ENCODE measurements at places on chromosomes 4 and X.
A peak's percentile ranks its signal among the peaks of the same experiment; 100 is the strongest.

DNA sequence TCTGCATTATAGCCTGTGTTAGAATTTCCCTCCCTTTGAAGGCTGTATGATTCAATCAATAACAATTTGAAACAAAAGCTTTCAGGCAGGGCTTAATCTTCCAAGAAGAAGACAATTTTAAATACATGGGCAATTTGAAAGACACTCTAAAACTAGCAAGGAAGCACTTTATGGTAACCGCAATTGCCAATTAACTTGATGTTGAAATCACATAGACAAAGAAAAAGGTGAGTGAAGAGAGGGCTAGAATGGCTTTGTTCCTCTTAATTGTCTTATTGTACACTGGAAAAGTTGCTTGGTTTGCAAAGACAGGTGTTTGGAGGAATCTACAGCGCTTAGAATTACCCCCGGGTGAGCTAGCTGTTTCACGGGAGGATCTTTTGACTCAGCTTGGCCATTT, 74.4 kb upstream of the PRKX start:
- DNase-seq, result no peak

DNA sequence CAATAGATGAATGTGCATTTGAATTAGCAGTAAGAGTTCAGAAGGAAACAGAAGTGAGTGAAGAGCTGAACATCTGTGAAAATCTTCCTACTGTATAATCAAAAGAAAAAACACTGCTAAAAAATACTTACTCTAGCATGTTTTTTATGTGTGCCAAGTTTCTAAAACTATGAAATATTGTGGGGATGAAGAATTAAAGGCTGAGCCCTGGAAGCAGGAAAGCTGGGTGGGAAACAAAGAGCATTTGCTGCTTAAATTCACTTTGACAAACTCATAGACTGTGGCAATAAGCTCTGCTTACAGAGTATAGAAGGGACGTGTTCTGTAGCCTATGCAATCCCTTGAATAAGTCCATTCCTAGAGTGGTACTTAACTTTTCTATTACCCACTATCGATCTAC, 261.7 kb downstream of the ANKRD50 start:
- DNase-seq, result no peak

DNA sequence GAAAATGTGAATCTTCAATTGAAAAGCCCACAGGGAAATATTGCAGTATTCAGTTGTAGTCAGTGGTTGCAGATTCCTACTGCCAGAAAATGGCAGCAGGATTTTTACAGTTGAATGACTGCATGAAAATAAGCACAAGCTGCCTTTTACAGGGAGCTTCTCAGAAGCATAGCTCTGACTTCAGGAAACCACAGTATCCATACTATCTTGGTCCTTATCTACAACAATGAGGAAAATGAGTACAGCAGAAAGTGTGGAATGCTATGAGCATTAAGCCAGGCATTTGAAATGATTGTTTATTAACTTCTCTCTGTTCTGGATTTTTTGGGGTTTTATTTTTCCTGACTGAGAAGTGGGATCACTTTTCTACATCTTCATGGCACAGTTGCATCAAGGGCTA, 34.6 kb upstream of the PRRG1 start:
- no peak for DNase-seq

DNA sequence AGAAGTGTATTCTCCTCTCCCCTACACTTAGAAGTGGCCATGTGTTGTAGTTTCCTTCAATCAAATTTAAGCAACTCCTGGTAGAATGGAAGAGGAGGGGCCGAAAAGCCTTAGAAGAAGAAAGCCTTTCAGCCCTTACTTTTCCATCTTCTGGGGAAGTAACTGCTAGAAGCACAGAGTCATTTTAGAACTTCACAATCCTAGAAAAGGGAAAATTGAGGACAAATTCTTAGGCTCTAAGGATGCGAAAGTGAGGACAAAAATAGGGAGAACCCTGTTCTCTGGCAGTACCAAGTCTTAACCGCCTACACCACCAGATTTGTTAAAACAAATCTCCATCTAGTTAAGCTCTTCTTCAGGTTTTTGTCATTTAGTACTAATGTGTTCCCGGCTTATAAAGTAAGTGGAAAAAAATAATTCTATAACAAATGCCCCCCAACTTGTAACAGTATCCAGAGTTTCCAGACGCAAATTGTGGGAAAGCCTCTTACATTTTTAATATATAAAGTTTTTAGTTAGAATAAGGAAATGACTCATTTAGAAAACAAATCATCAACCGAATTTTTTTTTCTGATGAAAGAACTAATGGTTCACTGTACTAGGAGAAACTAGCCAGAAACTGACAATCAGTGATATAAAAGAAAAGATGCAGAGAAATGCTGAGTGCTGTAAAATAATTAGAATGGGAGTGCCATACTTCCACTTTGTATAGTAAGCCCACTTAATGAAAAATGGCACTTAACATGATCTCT, 76.0 kb downstream of the ARAP2 start:
- no peak for DNase-seq

DNA sequence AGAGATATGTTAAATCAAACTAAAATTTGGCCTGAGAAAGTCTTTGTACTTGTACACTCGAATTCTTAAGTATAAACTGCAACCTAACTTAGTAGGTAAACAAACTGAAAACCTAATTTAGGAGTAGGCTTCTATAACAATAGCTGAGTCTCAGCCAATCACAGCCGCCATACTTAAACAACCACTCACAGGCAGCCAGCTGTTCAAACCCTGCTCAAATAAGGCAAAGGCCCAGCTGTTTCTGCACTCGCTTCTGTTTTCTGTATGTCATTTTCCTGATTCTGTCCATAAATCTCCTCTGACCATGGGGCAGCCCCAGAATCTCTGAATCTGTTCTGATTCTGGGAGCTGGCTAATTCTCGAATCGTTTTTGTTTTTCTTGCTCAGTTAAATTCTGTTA, 7.8 kb upstream of the PLS3 start:
- DNase-seq, result no peak

DNA sequence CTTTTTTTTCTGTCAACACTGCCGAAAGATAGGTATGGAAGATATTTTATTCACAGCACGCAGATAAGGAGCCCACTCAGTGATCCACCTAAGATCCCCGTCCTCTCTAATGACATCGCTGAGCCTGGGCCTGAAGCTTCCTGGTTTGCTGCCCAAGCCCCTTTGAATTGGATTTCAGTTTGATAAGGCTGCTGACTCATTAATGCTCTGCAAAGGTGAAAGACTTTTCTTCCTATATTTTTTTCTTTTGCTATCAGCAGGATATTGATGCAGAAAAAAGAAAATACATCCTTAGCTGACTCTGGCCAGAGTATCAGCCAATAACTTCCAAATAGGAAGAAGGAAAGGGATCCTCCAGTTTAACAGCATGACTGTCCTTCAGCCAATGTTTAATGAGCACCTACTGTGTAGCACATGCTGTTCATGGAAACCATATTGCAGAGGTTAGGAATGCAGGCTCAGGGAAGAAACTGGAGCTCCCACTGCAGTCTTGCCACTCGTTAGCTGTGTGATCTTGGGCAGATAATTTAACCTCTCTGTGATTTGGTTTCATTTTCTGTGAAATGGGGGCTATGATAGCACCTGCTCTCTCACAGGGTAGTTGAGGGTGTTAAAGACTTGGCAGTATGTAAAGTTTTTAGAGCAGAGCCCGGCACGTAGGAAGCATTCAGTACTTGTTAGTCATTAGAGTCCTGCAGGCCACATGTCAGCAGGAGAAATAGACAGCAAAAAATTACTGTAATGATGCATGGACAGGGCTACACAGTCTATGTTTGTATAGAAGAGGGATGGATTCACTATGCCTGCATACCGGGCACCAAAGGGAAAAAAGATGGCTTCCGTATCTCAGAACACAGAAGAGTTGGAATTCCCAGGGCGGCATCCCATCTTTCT, 39.3 kb downstream of the EVC start:
- DNase-seq, result no peak

DNA sequence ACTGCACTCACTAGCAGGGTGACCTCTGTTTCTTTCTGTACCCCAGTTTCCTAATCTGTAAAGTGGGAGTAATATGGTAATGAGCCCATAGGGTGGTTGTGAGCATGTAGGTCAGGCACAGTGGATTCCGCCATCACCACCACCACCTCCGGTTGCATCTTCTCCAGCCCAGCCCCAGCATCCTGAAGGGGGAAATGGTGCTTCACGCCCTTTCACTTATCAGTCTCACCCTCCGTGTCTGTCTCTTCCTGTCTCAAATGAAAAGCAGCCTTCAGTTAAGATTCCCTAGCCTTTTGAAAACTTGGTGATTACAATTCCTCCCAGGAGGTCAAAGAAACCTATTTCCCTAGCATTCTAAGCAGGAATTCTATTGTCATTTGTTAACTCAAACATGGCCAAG, 16.9 kb upstream of the XPNPEP2 start:
- DNase-seq, result no peak

DNA sequence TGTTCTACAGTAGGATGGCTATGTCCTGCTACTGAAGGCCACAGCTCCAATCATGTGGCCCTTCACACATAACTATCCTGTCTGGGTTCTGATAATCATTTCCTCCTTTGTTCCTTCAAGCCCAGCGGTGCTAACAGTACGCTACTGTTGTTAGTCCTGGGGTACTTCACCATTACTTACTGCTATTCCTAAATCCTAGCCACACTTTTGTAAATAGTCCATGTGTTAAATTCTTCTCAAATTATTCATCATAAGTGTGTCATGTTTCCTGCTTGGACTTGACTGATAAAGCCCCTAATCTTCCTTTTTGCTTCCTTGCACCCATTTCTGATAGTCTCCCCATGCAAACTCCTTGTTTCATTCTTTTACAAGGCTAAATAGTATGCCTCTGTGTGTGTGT, 332.6 kb downstream of the FGF13 start:
- no peak for DNase-seq

DNA sequence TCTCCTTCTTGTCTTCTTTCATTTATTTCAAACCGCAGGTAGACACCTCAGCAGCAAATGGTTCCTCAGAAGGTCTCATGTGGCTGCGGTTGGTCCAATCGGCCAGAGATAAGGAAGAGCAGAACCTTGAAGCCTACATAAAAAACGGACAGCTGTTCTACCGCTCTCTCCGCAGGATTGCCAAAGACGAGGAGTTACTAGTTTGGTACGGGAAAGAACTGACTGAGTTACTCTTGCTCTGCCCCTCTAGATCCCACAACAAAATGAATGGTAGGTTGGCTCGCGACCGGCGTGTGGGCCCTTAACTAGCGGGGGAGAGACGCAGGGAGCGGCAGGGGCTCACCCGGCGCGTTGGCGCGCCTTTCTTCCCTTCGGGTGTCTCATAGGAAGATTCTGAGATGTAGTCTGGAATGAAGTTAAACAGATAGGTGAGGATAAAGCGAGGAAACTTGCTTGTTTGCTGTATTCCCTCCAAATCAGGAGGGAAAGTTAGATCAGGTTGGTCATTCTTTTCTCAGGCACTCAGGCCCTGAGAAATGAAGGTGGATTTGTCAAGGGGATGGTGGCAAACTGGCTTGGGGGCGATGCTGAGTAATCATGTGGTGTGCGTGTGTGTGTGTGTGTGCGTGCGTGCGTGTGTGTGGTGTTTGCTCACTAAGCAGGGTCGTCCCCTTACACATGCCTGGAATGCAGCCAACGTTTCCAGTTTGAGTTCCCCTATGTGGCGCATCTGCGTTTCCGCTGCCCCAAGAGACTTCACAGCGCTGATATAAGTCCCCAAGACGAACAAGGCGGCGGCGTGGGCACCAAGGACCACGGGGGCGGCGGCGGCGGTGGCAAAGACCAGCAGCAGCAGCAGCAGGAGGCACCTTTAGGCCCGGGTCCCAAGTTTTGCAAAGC, 4.2 kb downstream of the PRDM8 start:
- DNase-seq, result no peak

GRCh38 chrX:1420371-1420770, 28.5 kb upstream of the SLC25A6 start:
- no peak for DNase-seq

- no peak for DNase-seq
Measured at GRCh38 chr4:167724941-167725340, 367.4 kb upstream of the ANXA10 start.

DNA sequence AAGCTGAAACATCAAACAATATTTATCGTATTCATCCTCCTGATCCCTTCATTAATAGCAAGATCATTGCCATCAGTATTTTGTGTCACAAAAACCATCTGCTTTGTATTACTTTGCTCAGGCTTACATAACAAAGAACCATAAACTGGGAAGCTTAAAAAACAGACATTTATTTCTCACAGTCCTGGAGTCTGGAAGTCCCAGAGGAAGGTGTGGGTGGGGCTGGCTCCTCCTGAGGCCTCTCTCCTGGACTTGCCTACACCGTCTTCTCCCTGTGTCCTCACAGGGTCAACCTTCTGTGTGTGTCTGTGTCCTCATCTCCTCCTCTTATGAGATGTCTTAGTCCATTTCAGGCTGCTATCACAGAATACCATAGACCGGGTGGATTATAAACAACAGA, 61.3 kb upstream of the MXRA5 start:
- no peak for DNase-seq

GRCh38 chr4:38184404-38184803, 224.2 kb downstream of the PTTG2 start:
- no peak for DNase-seq

GRCh38 chr4:105022811-105023667, 123.6 kb upstream of the TET2 start:
- DNase-seq, result no peak

- no peak for DNase-seq
Measured at GRCh38 chr4:158131027-158131426, 41.8 kb downstream of the GASK1B start.

GRCh38 chrX:131821945-131822622, 201.0 kb upstream of the STK26 start:
- no peak for DNase-seq

DNA sequence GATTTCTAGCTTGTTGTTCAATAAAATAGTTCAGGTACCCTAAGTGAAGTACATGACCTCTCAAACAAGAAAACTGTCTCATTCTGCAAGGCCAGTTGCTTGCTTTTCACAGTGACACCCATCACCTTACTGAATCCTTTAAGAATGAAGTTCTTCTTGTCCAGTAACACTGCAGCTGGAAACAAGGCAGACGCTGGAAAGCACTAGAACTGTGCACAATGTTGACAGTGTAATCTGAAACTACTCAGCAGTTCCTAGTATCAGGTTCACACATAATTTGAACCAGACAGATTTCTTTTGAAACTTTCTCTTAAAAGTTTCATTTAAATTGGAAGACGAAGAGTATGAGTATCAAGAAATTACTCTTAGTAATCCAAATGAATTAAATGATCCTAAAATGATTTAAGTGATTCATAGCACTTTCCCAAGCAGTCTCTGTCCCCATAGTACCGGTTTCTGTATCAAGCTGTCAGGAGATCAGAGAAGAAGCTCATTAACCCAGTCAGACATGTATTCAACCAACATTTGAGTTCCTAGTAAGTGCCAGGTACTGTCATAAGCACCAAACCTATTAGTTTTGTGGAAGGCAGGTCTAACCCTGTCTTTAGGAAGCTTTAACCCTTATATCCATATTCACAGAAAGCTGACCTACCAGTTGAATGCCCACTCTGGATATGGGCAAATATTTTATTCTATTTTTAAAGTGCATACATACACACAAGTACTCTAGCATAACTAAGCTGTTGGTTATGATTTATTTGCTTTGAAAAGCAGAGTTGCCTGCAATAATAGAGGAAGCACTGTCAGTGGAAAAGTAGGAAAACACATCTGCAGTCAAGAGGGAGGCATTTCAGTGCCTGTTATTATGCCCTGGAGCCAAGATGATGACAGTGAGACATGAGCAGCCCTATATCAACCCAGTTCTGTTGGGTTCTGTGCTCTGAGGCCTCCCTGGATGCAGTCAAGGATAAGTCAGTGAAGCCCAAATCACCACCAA, 63.6 kb downstream of the PALLD start:
- DNase-seq, result peak; percentile 35

- no peak for DNase-seq
Measured at GRCh38 chr4:127410201-127410600, 222.6 kb upstream of the INTU start.

GRCh38 chrX:23114241-23114640, 114.5 kb downstream of the DDX53 start:
- no peak for DNase-seq
